ENCODE measurements at places on chromosomes 1 and 21. TPM values are rescaled to one million over a fixed set of nuclear protein-coding genes. Genes with fewer than 3 reads are reported as not detected.

- DNase-seq = no peak
- peak overlapping the region; percentile 92 for H3K27ac ChIP-seq
- H3K4me3 ChIP-seq = no peak overlapping the region
- peaks cover 1% of the 10 kb centered on the region for H3K36me3 ChIP-seq
These were observed 7.4 kb downstream of the LDLRAP1 start for GRCh38 chr1:25550683-25551310.

GRCh38 chr1:247359559-247359958 is 27.9 kb upstream of the ZNF496 start:
- no peak overlapping the region for H3K4me3 ChIP-seq
- no peak overlapping the region for H3K27ac ChIP-seq
- H3K36me3 ChIP-seq = no peaks in the 10 kb centered on the region
- H3K4me1 ChIP-seq = peaks cover 26% of the 10 kb centered on the region
- no peak for DNase-seq
- H3K27me3 ChIP-seq = peaks cover 44% of the 10 kb centered on the region

GRCh38 chr1:213327017-213327667 is 276.1 kb downstream of the RPS6KC1 start:
- H3K36me3 ChIP-seq = no peaks in the 10 kb centered on the region
- peaks cover 2% of the 10 kb centered on the region for H3K27me3 ChIP-seq
- H3K27ac ChIP-seq = no peak overlapping the region
- no peak overlapping the region for H3K4me3 ChIP-seq

DNA sequence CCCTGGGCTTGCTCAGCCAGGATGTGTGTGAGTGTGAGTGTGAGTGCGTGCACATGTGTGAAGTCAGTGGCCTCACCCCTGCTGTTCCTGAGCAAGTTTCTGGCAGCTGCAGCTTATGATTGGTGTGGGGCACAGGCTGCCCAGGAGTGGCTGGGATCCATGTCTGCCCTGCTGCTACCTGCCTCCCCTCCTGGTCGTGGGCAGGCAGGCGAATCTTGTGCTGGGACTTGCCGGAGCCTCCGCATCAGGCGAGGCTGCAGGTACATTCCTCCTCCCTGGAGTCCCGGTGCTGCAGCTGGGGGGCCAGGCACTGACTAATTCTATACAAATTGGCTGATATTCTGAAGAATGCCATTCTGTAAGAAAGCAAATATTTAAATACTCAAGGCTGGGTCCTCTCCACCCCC is 85.6 kb upstream of the WNT4 start:
- peaks cover 20% of the 10 kb centered on the region for H3K27me3 ChIP-seq
- H3K36me3 ChIP-seq = no peaks in the 10 kb centered on the region
- no peak overlapping the region for H3K4me3 ChIP-seq
- no peak overlapping the region for H3K27ac ChIP-seq
- no peak for DNase-seq
- no peaks in the 10 kb centered on the region for H3K4me1 ChIP-seq

DNA sequence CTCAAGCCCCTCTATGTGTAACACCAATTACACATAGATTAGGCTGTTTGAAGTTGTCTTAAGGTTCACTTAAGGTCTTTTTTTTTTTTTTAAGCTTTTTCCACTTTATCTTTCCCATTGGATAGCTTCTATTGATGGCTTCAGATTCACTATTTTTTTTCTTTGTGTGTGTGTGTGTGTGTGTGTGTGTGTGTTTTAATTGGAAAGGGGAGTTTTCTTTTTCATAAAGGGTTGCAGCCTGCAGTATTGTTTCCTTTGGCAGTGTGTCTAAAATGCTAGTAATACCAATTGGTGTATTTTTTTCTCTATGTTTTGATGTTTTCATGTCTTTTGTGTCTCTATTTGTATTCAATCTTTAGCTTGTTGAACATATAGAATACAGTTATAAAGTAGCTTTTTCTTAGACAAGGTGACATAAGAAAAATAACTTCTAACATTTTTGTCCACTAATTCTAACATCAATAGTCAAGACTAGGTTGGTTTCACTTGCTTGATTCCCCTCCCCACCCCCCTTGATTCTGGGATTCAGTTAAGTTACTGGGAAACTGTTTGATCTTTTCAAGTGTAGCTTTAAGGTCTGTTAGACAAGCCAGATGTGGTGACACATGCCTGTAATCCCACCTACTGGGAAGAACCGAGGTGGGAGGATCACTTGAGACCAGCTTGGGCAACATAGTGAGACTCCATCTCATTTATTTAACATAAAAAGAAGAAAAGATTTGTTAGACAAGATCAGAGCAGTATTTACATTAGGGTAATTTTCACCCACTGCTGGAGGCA is 21.4 kb downstream of the PRRC2C start:
- peak overlapping the region; percentile 20 for H3K4me3 ChIP-seq
- peak overlapping the region; percentile 59 for H3K27ac ChIP-seq
- no peak for DNase-seq

GRCh38 chr1:118988186-118989005 is at the start of gene TBX15:
TBX15 (minus strand) TSS chr1:118988343; CDS start chr1:118987795, 548 bp downstream.
- peak within 1 kb of the TSS; percentile 55 for H3K4me3 ChIP-seq
- H3K27me3 ChIP-seq = peaks cover 81% of the 10 kb centered on the region
- no peak for DNase-seq
- peaks cover 33% of the 10 kb centered on the region for H3K4me1 ChIP-seq
- H3K36me3 ChIP-seq = no peaks in the 10 kb centered on the region

DNA sequence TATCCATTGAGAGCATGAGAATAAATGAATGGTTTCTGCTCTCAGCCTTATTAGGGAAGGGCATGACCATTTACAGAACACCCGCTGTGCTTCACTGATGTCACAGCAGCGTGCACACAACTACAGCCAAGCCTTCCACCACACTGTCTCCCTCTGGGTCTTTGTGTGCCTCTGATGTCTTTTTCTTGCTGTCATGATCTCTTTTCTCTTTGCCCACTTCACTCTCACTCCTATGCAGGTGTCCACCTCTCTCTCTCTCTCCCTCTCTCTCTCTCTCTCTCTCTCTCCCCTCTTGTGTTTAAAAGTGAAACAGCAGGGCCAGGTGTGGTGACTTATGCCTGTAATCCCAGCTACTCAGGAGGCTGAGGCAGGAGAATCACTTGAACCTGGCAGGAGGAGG is 232.5 kb upstream of the JUN start:
- no peaks in the 10 kb centered on the region for H3K27me3 ChIP-seq
- no peak for DNase-seq
- H3K27ac ChIP-seq = no peak overlapping the region
- no peaks in the 10 kb centered on the region for H3K36me3 ChIP-seq
- H3K4me3 ChIP-seq = no peak overlapping the region
- H3K4me1 ChIP-seq = peaks cover 74% of the 10 kb centered on the region

DNA sequence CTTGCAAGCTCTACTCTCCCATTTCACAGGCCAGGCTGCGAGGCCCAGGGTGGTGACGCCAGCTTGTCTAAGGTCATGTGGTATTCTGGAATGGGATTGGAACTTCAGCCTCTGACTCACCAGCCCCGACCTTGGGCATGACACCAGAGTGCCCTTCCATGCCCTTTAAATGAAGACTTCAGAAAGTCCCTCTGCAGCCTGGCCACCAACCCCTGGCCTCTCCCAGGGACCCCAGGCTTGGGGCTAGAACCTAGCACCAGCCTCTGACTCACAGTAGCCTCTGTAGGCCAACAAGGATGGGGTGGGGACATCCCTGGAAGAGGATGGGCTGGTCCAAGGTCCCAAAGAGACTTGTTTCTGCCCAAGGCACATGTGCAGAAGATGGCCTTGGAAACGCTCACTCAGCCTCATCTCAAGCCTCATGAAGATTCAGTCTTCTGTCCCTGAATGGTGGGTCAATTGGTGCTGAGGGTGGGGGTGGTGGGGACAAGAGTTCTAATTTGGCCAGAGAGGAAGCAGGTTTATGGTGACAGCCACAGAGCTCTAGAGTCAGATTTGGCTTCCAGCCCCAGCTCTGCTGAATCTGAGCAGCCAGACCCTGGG is 36.1 kb upstream of the RUNX3 start:
- no peaks in the 10 kb centered on the region for H3K27me3 ChIP-seq
- no peaks in the 10 kb centered on the region for H3K36me3 ChIP-seq
- H3K4me3 ChIP-seq = no peak overlapping the region
- peaks cover 55% of the 10 kb centered on the region for H3K4me1 ChIP-seq

DNA sequence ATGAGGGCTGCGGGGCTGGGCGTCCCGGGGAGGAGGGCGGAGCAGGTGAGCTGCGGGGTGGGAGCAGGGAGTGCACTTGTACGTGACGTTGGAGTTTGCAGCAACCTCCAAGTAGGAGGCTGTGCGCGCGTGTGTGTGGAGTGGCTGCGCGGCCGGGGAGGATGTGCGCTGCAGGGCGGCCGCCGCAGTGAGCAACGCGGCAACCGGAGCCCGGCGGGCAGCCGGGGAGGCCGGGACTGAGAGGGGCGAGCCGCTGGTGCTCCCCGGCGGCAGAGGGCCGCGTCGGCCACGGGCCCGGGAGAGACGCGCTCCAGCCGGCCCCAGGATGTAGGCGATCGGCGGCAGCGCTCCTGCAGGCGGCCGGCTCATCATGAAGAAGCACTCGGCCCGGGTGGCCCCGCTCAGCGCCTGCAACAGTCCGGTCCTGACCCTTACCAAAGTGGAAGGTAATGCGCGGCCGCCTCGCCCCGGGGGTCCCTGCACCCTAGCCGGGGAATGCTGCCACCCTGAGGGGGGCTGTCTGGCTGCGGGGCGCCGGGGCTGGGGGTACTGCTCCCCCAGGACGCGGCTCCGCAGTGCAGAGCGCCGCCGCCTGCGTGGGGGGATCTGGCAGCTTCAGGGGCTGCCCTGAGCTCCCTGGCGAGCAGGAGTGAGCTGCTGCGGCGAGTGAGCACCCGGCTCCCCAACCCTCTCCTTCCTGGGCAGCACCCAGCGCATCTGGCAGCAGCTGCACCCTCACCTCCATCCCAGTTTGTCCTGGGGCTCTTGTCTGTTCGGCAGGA is 158.9 kb upstream of the COA6 start:
- H3K4me3 ChIP-seq = peak overlapping the region; percentile 67
- DNase-seq = no peak
- H3K36me3 ChIP-seq = no peaks in the 10 kb centered on the region
- H3K27ac ChIP-seq = no peak overlapping the region
- H3K4me1 ChIP-seq = peaks cover 12% of the 10 kb centered on the region

DNA sequence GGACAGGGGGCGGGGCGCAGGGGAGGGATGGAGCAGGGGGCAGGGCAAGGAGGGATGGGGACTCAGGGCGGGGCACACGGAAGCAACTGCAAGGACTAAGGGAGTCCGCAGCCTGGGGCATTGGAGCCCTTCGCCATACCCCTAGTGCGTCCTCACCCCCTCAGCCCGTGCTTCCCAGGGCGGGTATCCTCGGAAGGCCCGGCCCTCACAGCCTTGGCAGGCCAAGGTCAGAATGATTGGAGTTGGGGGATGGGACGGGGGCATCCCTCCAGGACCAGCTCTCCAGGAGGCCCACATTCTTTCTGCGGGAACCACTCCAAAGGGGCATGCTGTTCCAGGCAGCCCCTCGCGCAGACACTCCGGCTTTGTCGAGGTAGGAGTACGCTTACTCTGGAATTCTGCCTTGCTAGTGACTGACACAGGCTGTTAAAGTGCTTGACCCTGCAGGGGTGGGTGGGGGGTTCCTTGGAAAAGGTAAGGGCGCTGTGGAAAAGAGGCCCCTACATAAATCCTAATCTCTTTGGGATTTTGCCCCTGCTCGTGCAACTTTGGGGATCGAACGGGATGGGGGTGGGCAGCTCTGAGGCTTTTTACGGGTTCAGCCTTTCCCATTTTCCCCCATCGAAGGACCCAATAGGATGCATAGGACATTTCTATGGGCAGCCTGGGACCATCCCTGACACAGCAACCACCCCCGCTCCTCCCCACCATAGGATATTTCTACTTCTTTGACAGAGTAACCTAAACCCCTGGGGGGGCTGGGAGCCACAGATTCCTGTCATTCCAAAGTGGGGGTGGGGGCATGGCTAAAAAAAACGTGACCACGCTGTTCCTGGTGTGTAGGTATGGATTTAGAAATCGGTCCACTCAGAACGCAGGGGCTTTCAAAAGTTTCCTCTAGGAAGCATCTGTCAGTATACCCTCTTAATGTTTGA is 738 bp upstream of the TRIM11 start:
- peak overlapping the region; percentile 90 for H3K4me3 ChIP-seq
- no peak for DNase-seq
- no peaks in the 10 kb centered on the region for H3K27me3 ChIP-seq
- H3K27ac ChIP-seq = peak overlapping the region; percentile 76
- H3K36me3 ChIP-seq = peaks cover 21% of the 10 kb centered on the region

DNA sequence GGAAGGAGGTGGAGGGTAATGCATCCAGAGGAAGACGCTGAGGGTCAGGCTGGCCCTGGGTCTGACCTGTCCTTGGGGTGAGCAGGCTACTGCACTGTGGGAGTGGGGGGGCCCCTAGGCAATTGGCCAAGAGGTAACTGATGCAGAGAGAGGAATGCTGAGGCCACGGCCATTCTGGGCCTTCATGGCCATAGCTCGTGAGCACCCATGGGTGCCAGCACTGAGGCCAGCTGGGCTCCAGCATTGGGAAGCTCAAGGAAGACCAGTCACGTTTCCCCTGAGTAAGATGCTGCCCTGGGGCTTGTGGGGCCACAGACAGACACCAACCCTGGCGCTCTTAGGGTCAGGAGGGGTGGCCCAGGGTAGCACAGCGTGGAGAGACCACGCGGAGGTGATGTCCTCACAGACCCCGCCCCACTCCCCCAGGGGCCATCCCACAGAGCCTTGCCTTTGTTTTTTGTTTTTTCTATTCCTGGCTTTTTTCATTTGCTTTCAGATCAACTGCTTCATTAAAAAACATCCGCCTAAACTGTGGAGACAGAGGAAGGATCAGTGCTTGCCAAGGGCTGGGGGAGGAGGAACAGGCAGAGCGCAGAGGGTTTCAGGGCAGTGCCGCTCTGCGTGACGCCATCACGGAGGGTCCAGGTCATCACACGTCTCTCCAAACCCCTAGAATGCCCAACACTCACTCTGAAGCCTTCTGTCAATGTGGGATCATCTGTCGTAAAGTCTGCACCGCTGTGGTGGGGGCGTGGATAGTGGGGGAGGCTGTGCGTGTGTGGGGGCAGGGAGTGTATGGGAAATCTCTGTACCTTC is 61.1 kb downstream of the SIK1 start:
- no peaks in the 10 kb centered on the region for H3K27me3 ChIP-seq
- H3K4me1 ChIP-seq = peaks cover 59% of the 10 kb centered on the region
- no peak overlapping the region for H3K27ac ChIP-seq
- no peaks in the 10 kb centered on the region for H3K36me3 ChIP-seq
- H3K4me3 ChIP-seq = no peak overlapping the region

GRCh38 chr1:118884946-118885345 is 103.2 kb downstream of the TBX15 start:
- H3K36me3 ChIP-seq = no peaks in the 10 kb centered on the region
- no peaks in the 10 kb centered on the region for H3K4me1 ChIP-seq
- H3K27ac ChIP-seq = no peak overlapping the region
- no peak overlapping the region for H3K4me3 ChIP-seq
- DNase-seq = no peak

DNA sequence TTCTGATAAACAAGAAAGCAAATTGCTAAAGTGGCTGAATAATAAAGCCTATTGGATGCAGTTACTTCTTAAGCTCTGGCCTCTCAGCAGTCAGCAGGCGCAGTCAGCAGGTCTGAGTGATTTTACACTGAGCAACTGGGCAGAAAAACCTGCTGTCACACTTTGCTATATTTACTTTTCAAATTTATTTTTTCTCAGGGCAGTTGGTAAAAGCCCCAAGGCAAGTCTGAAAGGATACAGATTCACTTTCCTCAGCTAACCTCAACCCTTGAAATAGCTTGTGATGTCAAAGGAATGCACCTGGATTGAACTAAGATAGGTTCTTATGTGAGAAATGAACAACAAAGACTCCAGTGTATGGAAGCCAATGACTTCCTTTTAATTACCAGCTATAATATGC is 34.0 kb downstream of the ATP5PF start:
- no peak overlapping the region for H3K27ac ChIP-seq
- H3K36me3 ChIP-seq = no peaks in the 10 kb centered on the region
- no peak overlapping the region for H3K4me3 ChIP-seq
- H3K4me1 ChIP-seq = no peaks in the 10 kb centered on the region
- no peaks in the 10 kb centered on the region for H3K27me3 ChIP-seq

GRCh38 chr1:13797397-13797796 is 97.4 kb downstream of the PRDM2 start:
- H3K36me3 ChIP-seq = peaks cover 72% of the 10 kb centered on the region
- DNase-seq = no peak
- no peak overlapping the region for H3K27ac ChIP-seq
- peaks cover 49% of the 10 kb centered on the region for H3K4me1 ChIP-seq

TRMT13 gene
- total RNA-seq = 27.2 TPM
